Activated CD4-positive, alpha-beta memory T cell treated with anti-CD3 and anti-CD28 coated beads, Interleukin-2, amount 10 ng/mL, durations not matched to agents 7 days and 5 days (primary cell): ENCODE measurements at places on chromosomes 7 and 10. TPM values are rescaled to one million over a fixed set of nuclear protein-coding genes. Genes with fewer than 3 reads are reported as not detected.

Gene IL6
- 0.40 TPM for total RNA-seq

Gene IFIT2
- 14.8 TPM for total RNA-seq

Gene TFR2
- 8.8 TPM for total RNA-seq

Gene TMEM184A
- not detected for total RNA-seq

Gene SDK1
- total RNA-seq = 0.05 TPM

Gene SPAG6
- 1.4 TPM for total RNA-seq

Gene CCL26
- not detected for total RNA-seq

Gene SORCS1
- total RNA-seq = not detected

Gene ITGB8
- total RNA-seq = not detected

Gene ADCYAP1R1
- total RNA-seq = not detected

Gene SLF2
- 34.9 TPM for total RNA-seq

Gene GPC2
- total RNA-seq = 3.8 TPM

Gene EFCAB10
- total RNA-seq = not detected

Gene ZNF853
- total RNA-seq = 0.18 TPM

Gene CDH23
- total RNA-seq = 1.3 TPM

Gene SPDYE8
- total RNA-seq = not detected

Gene IFIT3
- total RNA-seq = 74.5 TPM

Gene HSPA12A
- 0.18 TPM for total RNA-seq

Gene TSPAN15
- total RNA-seq = 9.0 TPM

Gene GCK
- total RNA-seq = not detected

Gene EPHA1
- 1.2 TPM for total RNA-seq

Gene GBX1
- total RNA-seq = not detected

Gene DKK1
- total RNA-seq = not detected

Gene PON1
- total RNA-seq = not detected

Gene C10orf62
- not detected for total RNA-seq

Gene CHN2
- 6.8 TPM for total RNA-seq

Gene AGR2
- not detected for total RNA-seq

Gene ACBD7
- 2.1 TPM for total RNA-seq

Gene PPP1R17
- total RNA-seq = not detected

Gene EIF5AL1
- 1.2 TPM for total RNA-seq

Gene FZD1
- total RNA-seq = 0.08 TPM

Gene NAT16
- not detected for total RNA-seq

Gene MYO1G
- 576 TPM for total RNA-seq

Gene SLC16A9
- 0.48 TPM for total RNA-seq

Gene HABP2
- total RNA-seq = not detected

Gene VSIR
- total RNA-seq = 109 TPM

Gene CD36
- total RNA-seq = not detected

Gene DYDC2
- total RNA-seq = not detected

Gene SERPINE1
- 0.28 TPM for total RNA-seq

Gene PTPRN2
- total RNA-seq = 4.7 TPM

Gene PON3
- total RNA-seq = not detected

Gene PRKCQ
- 69.3 TPM for total RNA-seq

Gene HNRNPH3
- 123 TPM for total RNA-seq

Gene ACSM6
- not detected for total RNA-seq

Gene DNTT
- total RNA-seq = not detected

Gene NODAL
- not detected for total RNA-seq
